Hepatic stellate cell (primary cell): ENCODE measurements at places on chromosomes 2 and 18.

GRCh38 chr2:57615855-57616556, 430.6 kb upstream of the VRK2 start:
- no peak for DNase-seq

GRCh38 chr2:186339716-186340115, 146.3 kb upstream of the ZC3H15 start:
- no peak for DNase-seq

DNA sequence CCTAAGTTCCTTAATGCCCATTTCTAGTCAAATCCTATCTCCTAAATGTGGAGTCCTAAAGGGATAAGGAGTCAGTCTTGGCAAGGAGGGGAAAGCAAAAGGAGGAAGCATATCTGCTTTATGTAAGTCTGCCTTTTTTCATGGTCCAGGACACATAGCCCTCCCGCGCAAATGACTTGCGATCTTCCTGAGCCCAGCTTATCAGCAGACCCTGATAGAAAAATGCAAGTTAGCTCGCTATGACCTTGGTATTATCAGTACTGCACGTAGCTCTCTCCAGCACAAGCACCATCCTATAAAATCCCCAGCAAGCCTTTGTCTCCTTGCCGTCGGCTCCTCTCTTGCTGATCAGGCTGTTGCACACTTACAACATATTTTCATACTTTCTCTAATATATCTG, 281.4 kb upstream of the KCNH7 start:
- no peak for DNase-seq

- DNase-seq = peak; percentile 25
Measured at GRCh38 chr2:165582409-165582808, 112.9 kb downstream of the CSRNP3 start.

DNA sequence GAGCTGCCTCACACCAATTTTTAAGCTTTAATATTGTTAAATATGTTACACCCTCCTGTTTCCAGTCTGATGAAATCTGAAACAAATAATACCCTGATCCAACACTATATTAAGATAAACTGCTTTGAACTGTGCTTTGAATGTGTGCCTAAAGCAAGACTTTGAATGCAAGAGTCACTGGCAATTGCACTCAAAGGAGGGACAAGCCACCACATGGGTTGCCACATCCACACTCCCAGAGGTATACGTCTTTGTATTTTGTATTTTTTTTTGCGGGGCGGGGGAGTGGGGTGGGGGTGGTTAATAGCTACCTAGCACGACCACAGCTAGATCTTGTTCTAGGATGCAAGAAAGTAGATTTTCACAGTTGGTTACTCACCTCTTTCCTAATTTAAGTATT, 1.8 kb upstream of the ZEB2 start:
- no peak for DNase-seq

DNA sequence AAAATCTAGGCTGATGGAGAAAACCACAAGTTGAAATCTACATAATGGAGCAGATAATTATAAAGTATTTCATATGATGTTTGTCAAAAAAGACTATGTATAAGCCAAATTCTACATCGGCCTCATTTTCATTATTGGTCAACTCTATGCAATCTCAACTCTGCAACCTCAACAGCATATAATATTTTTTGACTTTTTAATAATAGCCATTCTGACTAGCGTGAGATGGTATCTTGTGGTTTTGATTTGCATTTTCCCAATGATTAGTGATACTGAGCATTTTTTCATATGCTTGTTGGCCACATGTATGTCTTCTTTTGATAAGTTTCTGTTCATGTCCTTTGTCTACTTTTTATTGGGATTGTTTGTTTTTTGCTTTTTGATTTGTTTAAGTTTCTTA, 496.1 kb upstream of the SLC39A10 start:
- DNase-seq = no peak

GRCh38 chr18:49456794-49457193, 3.7 kb downstream of the DYM start:
- DNase-seq = peak; percentile 14

DNA sequence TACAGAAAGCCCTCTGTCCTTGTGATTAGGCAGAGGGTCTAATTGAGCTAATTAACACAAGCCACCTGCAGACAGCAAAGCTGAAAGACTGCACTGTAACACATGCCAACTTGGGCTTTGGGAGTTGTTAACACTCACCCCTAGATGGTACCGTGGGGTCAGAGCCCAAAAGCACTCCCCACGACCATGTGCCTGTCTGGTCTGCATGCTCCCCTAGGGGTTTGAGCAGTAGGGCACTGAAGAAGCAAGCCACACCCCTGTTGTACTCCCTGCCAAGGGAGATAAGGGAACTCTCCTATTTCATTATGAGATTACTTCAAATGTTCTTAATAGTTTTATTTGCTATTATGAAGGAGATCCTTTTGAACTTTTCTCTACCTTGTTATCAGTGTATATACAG, 560.1 kb upstream of the FSHR start:
- no peak for DNase-seq

GRCh38 chr18:857986-858385, 45.9 kb upstream of the YES1 start:
- no peak for DNase-seq

DNA sequence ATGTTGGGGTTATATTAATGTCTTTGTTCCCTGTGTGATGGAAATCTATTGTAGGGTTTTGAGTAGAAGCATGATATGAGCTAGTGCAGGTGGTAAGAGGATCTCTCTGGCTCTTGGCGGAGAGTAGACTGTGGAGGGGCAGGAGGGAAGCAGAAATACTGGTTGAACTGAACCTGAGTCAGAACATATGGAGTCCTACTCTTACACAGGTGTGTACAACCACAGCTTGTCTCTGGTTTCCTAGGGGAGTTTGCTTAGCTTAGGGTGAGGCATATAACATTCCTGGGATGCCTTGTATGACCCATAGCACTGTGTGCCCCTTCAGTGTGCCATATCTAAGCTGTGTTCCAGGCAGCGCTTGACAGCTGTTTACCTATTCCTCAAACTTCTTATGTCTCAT, 97.3 kb upstream of the GCFC2 start:
- DNase-seq = no peak

DNA sequence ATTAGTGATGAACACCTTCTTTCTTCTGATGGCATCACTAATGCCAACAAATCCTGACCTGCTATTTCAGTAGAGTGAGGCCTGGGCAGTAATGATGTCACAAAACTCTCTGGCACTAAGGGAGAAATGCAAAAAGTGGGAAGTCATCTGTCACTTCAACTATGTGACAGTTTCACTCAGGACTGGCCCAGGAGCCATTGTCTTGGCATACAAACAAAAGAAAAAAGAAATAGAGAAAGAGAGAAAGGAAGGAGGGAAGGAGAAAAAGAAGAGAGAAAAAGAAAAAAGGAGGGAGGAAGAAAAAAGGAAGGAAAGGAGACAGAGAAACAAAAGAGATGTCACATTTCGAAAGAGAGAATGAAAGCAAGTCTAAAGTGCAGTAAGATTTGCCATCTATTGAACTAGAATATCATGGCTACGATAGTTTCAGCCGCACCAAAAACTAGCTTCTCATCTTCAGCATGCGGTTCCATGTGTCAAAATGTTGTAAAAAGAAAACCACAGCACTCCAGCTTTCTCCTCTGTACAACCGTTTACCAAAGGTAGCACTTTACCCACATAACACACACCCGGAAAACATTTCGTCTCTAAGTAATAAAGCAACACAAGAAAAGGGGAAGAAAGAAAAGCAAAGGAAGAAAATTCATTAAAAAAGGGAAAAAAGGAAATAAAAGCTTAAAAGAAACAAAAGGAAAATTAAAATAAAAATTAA, 50.1 kb downstream of the CD226 start:
- no peak for DNase-seq

- peak; percentile 2 for DNase-seq
Measured at GRCh38 chr2:212157012-212157411, 381.6 kb downstream of the ERBB4 start.

GRCh38 chr2:101710471-101711318, 13.2 kb downstream of the MAP4K4 start:
- no peak for DNase-seq

- DNase-seq = no peak
Measured at GRCh38 chr2:147420947-147421675, 423.7 kb upstream of the ACVR2A start.

- DNase-seq = no peak
Measured at GRCh38 chr2:229129738-229130371, 141.2 kb downstream of the PID1 start.

DNA sequence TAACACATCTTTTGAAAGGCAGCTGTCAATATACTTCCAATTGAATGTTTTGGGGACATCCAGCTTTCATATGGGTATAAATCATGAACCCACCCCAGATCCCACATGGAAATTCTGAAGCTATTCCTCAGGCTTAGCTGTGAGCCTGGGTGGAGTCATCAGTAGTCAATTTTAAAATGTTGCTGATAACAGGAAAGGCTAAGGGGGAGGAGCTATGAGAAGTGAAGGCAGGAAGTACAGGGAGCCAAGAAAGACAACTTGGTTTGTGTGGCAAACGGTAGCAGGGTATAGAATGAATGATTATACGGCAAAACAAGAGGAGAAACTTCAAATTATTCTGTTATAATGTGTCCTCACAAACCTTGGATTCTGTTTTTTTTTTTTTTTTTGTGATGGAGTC, 108.6 kb downstream of the QPCT start:
- no peak for DNase-seq

GRCh38 chr2:199480966-199481365, 23.2 kb upstream of the SATB2 start:
- no peak for DNase-seq

- no peak for DNase-seq
Measured at GRCh38 chr2:19543663-19544383, 185.4 kb upstream of the OSR1 start.

GRCh38 chr2:171410101-171410500, 23.7 kb downstream of the METTL8 start:
- DNase-seq = no peak

DNA sequence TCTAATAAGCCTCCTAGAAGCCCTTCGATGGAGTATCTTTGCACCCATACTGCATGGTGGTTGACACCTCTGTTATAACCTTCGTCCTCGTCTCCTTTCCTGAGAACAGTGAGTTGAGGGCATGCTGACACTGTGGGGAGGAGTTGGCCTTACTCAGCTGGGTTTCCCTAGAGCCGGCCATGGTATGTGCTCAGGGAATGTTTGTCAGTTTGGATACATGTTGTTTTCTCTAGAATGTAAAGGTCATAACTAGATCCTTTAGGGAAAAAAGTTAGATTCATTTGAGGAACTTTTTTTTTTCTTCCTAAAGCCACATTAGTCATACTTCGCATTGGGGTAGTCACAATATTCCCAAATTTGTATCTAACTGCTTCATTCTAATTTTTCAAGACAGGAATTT, 106.0 kb upstream of the FOSL2 start:
- DNase-seq = no peak
